ENCODE measurements at places on chromosomes 11 and 22.

DNA sequence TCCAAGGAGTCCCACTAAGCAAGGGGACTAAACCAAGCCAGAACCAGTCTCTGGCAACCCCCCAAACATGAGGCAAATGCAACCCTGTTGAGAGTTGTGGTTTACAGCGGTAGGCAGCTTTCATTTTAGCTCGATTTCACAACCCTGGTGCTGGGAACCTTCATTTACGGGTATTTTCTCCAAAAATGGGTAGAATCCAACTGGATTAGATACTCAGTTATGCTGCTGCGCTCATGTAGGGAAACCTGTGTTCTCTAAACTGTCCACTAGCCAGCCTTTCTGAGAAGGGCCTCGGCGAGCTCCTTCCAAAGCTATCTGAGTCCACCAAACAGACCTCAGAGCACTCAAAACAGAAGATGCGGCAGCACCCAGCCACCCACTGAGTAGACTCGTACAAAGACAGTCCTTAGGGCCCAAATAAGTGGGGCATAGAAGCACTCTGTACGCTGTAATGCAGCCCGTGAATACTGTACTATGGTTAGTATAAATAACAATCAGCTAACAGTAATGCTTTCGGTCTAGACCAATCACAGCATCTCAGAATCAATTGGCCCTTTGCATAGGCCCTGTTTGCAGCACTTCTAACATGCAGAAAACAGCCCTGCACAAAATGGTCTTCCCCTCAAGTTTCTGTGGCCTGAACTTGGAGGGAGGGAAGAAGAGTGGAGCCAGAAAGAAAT lies 104.7 kb downstream of the ETS1 start:
- DNase-seq: no peak

DNA sequence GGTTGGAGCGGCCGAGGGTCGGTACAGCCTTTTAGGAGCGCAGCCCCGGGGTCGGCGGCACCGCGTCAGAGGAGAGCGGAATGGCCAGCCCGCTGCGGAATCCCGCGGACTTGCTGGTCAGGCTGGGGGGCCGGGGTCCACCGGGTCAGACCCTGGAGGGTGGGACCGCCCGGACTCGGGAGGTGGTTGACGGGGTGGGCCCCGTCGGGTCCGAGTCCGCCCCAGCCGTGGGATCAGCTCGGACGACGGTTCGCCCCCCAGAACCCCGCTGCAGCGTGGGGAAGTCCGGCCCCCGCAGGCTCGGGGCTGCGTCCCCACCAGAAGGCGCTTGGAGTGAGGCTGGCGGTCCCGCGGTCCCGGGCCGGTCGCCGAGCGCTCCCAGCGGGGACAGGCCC lies 301 bp upstream of the ADM2 start:
- no peak for DNase-seq

GRCh38 chr22:46259374-46259773 lies 3.8 kb downstream of the PKDREJ start:
- DNase-seq: no peak

GRCh38 chr11:86440305-86440716 lies 65.6 kb downstream of the CCDC81 start:
- no peak for DNase-seq

GRCh38 chr11:2708151-2708581 lies 8.4 kb upstream of the KCNQ1OT1 start:
- DNase-seq: no peak

DNA sequence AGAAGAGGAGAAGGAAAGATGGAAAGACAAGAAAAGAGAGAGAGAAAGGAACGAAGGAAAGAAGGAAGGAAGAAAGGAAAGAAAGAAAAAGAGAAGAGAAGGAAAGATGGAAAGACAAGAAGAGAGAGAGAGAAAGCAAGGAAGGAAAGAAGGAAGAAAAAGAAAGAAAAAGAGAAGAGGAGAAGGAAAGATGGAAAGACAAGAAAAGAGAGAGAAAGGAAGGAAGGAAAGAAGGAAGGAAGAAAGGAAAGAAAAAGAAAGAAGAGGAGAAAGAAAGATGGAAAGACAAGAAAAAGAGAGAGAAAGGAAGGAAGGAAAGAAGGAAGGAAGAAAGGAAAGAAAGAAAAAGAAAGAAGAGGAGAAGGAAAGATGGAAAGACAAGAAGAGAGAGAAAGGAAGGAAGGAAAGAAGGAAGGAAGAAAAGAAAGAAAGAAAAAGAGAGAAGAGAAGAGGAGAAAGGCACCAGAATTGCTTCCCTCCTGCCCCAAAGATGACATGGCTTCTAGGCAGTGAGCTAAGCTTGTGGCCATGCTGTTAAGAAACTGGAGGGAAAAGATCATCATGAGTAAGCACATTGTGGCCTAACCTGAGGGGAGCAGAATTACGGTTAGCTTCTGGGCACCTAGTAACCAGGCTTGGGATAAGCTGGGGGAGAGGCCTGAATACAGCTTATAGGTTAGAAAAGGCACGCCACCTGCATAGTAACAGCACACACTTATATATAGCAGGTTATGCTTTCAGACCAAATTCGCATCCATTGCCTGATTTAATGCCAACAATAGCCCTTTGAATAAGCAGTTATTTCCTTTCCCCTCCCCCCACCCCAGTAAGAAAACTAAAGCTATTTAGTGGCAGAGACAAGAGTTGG lies 2.3 kb upstream of the ST3GAL4 start:
- peak; percentile 68 for DNase-seq

DNA sequence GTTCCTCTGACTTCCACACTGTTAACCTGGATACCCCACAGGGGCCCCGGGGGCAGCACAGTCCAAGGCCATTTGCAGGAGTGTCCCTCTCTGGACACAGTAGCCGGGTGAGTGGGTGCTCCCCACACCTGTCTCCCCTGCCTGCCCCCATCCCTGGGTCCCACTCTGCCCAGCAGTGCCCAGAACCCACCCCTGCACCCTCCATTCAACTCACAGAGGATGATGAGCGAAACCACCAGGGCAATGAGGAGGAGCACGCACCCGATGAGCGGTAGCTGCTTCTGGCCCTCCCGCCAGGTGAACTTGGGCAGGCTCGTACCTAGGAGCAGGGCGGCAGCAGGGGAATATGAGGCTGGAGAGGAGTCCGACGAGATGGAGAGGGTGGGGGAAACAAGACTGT lies 12.2 kb downstream of the TMPRSS13 start:
- DNase-seq: no peak

- no peak for DNase-seq
These were observed 27.6 kb downstream of the CHKA start for GRCh38 chr11:68093565-68093964.

- no peak for DNase-seq
These were observed 578.5 kb downstream of the BUD13 start for GRCh38 chr11:116194156-116194904.

- DNase-seq: no peak
These were observed 13.6 kb downstream of the C2CD3 start for GRCh38 chr11:74157169-74157568.

- no peak for DNase-seq
These were observed 764.8 kb upstream of the FAT3 start for GRCh38 chr11:91459840-91460239.

DNA sequence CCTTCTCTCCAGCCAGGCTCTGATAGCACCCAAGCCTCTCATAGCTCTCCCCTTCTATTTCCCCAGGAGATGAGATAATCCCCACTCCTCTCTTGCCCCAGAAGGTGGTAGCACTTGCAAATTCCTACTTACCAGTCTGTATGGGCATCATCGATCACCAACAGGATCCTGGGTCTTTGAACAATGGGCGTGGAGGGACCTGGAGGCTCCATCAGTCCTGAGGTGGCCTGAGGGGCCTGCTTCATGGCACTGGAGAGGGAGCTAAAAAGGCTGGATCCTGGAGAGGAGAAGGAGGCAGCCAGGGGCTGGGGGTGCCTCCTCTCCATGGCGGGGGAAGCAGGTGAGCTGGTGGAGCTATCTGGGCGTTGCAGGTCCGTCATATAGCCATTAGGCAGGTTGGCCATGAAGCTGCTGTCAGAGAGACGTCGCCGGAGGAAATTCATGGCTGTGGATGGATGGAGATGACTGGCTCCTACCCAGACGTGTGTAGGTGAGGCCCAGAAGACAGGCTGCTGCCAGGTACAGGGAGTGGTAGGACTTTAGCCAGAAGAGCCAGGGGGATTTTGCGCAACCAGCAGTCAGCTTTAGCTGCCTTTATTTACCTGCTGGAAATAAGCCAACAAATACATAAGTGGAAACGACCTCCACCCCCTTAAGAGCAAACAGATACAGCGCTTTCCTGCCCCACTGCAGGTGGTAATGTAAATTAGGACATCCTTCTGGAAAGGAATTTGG lies 51.8 kb downstream of the SYN3 start:
- no peak for DNase-seq

DNA sequence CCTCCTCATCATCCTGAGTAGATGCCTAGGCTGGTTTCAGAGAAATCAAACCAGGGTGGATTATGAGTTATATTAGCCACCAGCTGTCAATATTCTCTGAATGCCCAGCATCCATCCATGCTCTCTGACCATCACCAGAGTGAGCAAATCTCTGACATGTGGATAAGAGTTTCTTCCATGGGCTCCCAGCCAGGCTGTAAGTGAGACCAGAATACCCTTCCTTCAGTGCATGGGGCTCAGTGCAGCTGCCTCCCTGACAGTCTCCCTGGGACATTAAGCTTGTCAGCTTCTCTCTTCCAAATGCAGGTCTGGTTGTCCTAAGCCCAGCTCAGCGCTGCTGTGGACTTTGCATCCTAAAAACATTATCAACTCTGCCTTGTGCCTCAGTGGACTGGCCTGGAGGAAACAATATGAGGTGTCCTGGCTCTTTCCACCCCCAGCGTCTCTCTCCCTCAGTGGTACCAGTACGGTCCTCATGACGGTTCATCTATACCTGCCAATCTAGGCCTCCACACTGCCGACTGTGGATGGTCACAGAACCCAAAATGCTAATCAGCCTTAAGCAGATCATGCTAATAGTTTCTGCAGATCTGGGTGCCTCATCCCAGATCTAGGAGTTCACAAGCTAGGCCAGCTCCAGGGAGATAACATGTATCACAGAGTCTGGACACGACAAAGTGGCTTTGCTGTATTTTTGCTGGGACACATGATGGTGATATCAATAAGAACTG lies 41.6 kb upstream of the PRAME start:
- no peak for DNase-seq

GRCh38 chr11:7671347-7672215 lies 1.7 kb downstream of the CYB5R2 start:
- no peak for DNase-seq

DNA sequence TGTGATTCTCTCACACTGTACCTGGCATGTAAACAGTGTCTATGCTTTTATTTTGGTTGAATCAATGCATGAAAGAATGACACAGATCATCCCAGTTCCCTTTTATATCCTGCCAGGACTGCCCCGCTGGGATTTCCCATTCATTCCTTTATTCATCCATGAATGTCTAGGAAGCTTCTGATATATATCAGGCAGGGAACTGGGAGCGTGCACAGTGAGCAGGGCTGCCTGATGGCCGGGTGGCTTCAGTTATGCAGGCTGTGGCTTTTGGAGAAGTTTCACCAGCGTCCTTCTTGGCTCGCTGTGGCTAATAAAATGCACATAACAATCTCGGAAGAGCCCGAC lies 789.0 kb downstream of the TBC1D22A start:
- no peak for DNase-seq

GRCh38 chr11:74442636-74443035 lies 24.7 kb downstream of the KCNE3 start:
- no peak for DNase-seq

DNA sequence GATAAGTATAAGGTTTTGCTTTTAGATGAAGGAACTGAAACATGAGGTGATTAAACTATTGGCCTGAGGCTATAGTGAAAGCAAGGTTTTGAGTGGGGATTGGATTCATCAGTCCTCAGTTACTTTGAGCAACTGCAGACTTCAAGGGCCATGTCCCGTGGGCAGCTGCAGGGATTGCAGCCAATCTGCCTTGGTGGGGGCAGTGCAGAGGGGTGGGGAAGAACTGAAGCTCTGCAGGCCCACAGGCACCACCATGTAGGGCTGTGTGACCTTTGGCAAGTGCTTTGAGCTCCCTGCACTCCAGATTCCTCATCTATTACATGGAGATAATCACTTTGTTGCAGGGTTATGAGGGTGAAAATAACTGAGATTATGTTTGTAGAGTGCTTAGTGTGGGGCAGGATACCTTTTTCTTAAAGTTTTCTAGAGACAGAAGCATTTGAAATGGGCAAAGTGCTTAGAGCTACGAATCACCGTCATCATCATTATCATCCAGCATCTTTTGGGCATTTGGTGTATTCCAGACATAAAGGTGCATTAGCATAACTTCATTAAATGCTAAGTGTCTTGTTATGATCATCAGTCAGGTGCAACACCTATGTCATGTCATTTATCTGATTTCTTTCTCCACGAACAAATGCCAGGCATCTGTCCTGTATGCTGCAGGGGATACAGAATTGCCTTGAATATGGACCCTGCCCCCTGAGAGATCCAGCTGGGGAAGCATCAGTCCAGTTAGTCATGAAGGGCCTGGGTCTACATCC lies 72.1 kb upstream of the TENM4 start:
- DNase-seq: no peak

DNA sequence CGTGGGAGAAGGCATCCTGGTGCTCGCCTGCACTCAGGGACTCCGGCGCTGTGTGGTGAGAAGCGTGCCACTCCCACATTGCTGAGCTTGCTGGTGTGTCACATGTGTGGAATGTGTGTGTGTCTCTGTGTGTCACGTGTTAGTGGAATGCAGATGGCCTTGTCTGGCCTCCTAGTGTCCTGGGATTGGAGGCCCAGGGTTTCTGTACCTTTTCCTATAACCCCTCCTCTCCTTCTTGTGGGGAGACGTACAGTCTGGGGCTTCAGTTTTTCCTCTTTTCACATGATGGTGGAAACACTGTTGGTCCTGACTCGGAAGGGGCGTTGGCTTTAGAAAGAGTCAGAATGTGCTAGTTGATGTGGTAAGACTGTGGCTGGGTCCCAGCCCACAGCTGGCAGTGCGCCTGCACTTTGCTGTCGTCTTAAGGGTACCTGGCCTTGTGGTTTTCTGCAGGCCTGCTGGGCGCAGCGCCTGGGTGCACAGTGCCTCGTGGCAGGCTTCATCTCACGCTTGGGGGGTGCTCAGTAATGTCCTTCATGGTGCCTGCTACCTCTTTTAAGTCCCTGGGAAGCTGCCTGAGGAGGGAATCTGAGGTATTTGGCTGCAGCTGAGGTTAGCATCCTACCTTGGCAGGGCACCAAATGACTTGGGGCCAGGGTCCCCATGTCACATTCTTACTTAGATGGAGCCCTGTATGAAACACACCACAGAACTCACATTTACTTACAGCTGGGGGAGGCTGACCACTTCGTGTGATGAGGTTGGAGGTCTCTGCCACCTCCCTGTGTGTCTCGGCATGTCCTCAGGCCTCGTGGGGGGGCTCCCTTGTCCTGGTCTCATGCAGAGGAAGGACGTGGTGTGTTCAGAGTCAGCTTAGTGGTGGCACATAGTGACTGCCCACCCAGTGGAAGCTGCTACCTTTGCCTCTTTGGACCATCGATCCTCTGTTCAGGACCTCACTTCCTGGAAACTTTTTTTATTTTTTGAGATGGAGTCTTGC lies 61.9 kb downstream of the MED15 start:
- DNase-seq: no peak

GRCh38 chr22:17369439-17370025 lies at the start of gene CECR2:
Gene CECR2, plus strand, starts transcription at chr22:17369460. Its CDS starts 324 bp downstream, at chr22:17369784.
- peak; percentile 25 for DNase-seq

DNA sequence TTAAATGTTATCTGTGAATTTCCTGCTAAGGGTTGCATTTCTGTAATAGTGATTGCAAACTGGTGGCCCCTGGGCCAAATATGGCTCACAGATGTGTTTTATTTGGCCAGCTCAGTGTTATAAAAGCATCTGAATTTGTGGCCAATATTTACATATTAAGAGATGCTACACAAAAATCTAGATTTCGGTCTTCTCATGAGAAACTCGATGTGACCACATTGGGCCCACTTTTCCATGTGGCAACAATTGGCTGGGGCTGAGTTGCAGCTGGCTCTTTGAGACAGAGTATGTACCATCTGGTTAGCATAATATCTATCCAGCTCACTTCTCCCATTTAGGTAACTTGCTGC lies 244.5 kb upstream of the POU2AF2 start:
- no peak for DNase-seq

GRCh38 chr22:35663371-35663770 lies 15.1 kb downstream of the APOL6 start:
- no peak for DNase-seq

Measured in KBM-7 (cell line).